NCI-H2081 treated with DMSO at 0.1 percent for 48 hours (cell line): ENCODE measurements at places on chromosomes 12 and 14.

- no peak for DNase-seq
Measured at GRCh38 chr12:106973545-106973944, 13.4 kb downstream of the MTERF2 start.

DNA sequence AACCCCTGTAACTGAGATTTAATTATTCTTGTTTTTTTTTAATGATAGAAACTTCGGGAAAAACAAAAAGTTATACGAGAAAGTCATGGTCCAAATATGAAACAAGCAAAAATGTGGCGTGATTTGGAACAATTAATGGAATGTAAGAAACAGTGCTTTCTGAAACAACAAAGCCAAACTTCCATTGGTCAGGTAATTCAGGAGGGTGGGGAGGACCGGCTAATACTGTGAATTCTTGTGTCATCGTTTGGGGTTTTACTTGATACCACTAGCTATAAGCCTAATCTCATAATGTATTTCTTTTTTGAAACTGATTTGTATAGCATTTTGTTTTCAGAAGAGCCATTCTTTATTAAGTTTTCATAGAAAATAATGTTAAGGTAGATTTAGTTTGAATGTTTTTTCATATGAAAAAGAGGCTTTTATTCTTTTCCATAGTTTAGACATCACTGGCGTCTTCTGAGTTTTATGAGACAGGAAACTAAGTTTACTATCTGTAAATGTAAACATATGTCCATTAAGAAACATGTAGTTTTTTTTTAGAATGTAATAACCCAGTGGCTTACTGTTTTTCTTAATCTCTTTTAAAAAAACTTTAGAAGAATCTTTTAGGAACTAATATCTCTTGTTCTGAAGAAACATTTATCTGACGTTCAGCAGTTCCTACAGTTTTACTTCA lies 62.9 kb upstream of the ATP2A2 start:
- DNase-seq: no peak

GRCh38 chr12:54404061-54405004 lies 14.7 kb downstream of the ITGA5 start:
- DNase-seq: no peak

DNA sequence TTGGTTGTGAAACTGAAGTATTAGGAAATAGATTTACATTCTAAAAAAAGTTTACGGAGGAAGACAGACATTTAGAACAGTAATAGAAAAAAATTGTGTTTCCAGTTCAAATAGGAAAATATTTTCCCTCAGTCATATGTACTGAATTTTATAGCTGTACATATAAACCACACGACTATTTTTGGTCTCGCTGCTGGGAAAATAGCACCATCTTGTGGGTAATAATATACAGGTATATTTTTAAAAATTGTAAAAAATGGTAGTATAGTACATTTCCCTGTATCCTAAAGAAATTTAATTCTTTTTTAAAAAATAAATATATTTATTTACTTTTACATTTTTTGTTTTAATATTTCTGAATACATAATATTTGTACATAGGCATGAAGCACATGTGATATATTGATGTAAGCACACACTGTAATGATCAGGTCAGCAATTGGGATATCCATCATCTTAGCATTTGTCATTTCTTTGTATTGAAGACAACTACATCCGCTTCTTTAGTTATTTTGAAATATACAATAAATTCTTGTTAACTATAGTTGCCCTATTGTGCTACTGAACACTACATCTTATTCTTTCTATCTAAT lies 168.6 kb downstream of the ALX1 start:
- no peak for DNase-seq

- DNase-seq: no peak
Measured at GRCh38 chr12:15404485-15404884, 82.2 kb downstream of the PTPRO start.

DNA sequence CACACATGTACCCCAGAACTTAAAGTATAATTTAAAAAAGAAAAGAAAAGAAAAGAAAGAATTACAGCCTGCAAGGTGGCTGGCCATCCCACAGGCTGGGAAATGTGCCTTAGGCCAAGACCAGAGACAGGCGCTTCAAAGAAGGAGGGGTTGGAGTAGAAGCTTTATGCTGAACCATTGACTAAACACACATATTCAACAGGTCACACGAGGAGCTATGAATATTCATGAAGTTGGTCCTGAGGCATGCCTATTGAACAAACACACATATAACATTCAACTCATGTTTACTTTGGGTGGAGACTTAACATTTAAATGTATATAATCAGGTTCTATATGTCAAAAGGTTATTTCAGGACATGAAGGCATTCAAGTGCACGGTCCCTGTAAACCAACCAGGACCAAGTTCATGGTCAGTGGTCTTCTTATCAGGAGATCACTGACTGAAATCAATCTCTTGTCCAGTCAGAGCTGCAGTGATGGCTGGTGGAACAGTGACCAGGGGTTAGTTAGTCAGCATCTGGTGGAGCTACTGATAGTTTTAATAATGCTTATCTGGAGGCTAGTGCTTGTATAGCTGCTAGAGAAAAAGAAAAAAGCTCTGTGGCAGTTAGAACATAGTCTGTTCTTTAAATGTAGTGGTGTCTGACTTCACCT lies 35.6 kb upstream of the ITPR2 start:
- DNase-seq: no peak

DNA sequence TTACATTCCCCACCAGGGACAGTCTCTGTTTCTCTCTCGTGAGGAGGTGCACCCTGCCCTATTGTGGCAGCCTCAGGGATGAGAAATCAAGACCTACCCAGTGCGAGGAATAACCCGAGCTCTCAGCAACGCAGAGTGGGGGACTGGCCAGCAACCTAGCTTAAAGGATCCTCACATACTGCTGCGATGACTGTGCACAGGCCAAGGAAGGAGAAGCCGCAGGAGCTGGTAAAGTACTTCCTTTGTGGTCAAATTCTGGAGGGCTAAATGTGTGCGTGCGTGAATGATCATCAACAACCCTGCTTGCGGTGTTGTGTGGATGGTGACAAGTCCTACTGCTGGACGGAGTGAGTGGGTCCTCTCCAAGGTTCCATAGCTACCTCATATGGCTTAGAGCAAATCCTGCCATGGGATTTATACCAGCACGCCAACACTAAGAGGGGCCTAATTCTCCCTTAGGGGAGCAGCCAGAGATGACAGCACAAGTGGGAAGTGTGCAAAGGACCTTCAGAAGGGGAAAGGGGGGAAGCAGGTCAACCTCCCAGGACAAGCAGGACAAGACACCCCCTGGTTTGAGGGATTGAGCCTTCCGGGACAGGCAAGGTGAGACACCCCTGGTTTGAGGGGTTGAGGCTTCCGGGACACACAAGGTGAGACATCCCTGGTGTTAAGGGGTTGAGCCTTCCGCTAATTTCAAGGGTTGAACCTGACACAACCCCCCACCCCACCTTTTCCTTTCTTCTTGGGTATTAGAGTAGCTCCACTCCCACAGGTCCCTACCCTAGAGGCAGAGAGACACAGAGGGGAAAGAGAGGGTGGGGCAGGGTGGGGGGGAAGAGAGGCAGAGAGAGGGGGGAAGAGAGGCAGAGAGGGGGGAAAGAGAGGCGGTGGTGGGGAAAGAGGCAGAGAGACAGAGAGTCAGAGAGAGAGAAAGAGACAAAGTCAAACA lies 58.8 kb upstream of the AP4S1 start:
- DNase-seq: no peak

DNA sequence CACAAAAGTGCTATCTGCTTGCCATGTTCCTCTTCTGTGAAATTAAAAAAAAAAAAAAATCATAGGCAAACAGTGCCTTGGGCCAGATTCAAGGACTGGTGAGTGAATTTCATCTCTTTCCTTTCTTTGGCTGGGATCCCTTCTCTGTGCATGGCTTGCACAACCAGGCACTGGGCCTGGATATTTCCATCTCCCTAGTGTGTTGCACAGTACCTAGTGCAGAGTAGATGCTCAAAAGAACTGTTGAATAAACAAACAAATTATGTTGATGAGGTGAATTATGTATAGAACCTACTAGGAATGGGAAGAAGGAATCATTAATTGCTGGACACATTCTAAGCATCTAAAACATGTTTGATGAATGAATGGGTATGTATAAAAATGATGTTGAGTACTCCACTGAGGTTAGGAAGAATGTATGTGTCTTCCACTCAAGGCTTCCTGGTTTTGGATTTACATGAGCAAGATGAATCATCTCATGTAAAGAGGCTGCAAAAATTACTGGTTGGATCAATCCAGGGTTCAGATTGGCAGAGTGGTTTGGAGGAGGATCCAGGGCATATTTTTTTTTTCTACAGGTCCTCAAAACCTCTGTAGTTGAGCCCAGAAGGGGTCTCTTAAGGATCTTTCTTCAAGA lies 93.2 kb downstream of the EMP1 start:
- no peak for DNase-seq

GRCh38 chr14:35944847-35945246 lies 118.7 kb downstream of the BRMS1L start:
- DNase-seq: no peak

GRCh38 chr12:15056218-15056617 lies 83.4 kb downstream of the PDE6H start:
- no peak for DNase-seq

DNA sequence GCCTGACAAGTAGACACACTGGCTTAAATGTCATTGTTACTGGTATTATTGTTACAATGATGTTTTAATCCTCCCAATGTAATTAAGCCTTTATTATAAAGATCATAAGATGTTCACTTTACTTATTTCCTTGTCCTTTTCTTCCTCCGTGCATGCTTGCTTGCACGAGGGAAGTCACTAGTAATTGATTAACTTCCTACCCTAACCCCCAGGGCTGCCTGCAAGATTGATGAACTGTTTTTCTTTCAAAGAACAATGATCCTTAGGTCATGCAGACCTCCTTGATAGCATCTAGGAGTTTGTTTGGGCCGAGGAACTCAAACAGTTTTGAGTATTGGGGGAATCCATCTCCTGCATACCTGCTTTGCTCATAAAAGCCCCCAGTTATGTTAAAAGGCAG lies 43.0 kb downstream of the GLRX5 start:
- no peak for DNase-seq
